ENCODE measurements at places on chromosomes 5 and 9. TPM values are rescaled to one million over a fixed set of nuclear protein-coding genes. Genes with fewer than 3 reads are reported as not detected.

ORM2 gene
- total RNA-seq: 0.38 TPM

LTC4S gene
- total RNA-seq: 2.7 TPM

IL9 gene
- total RNA-seq: 0.52 TPM

BARHL1 gene
- total RNA-seq: not detected

NEUROG1 gene
- total RNA-seq: 0.14 TPM

DOCK8 gene
- total RNA-seq: 54.5 TPM

FBXO4 gene
- 21.5 TPM for total RNA-seq

C9orf50 gene
- 0.05 TPM for total RNA-seq

DDX4 gene
- 0.57 TPM for total RNA-seq

PRDM9 gene
- not detected for total RNA-seq

TIMD4 gene
- 25.4 TPM for total RNA-seq

MSX2 gene
- total RNA-seq: 0.19 TPM

ST8SIA4 gene
- total RNA-seq: 22.5 TPM

PCDHGA10 gene
- total RNA-seq: 0.61 TPM

CCL27 gene
- 4.4 TPM for total RNA-seq

ANKRD34B gene
- total RNA-seq: 0.05 TPM

SYNPO gene
- 1.5 TPM for total RNA-seq

DMGDH gene
- total RNA-seq: 0.99 TPM

SLC24A2 gene
- 0.05 TPM for total RNA-seq

SUSD3 gene
- 43.8 TPM for total RNA-seq

ZNG1E gene
- total RNA-seq: 33.1 TPM
